NCI-H2227 treated with DMSO at 0.1 percent for 48 hours (cell line): ENCODE measurements at places on chromosomes 4 and X.
A peak's percentile ranks its signal among the peaks of the same experiment; 100 is the strongest.

- DNase-seq: no peak
Measured at GRCh38 chr4:138677212-138677611, 338.4 kb upstream of the NOCT start.

GRCh38 chr4:19756661-19757060 is 495.0 kb upstream of the SLIT2 start:
- DNase-seq: no peak

DNA sequence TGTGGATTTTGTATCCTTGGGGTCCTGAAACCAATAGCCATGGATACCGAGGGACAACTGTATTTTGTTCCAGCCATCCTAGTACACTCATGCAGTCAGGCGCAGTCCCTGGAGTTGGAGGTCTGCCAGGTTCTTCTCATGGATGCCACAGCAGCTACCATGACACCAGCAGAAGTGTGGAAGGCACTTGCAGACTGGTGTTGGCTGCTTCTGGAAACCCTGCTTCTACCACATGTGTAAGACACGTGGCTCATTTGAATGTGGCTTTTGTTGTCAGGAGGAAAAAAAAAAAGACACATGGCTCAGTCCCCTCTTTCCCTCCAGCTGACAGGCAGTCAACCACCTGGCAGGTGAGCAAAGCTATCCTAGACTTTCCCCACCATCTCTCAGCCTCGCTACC is 19.4 kb downstream of the DRD5 start:
- DNase-seq: no peak

GRCh38 chrX:129976441-129976840 is 6.0 kb upstream of the BCORL1 start:
- DNase-seq: no peak

GRCh38 chr4:140150636-140150885 is 3.4 kb downstream of the MAML3 start:
- no peak for DNase-seq

GRCh38 chr4:2651546-2651945 is 104.6 kb downstream of the TNIP2 start:
- DNase-seq: no peak

- no peak for DNase-seq
Measured at GRCh38 chr4:145177906-145178538, 2.4 kb downstream of the OTUD4 start.

- no peak for DNase-seq
Measured at GRCh38 chr4:86544310-86544966, 49.7 kb upstream of the PTPN13 start.

- no peak for DNase-seq
Measured at GRCh38 chrX:4935401-4935800, 1222.0 kb upstream of the PRKX start.

GRCh38 chrX:100449696-100450608 is 39.9 kb upstream of the PCDH19 start:
- DNase-seq: no peak

GRCh38 chr4:149790172-149790907 is 25.3 kb downstream of the IQCM start:
- DNase-seq: no peak

DNA sequence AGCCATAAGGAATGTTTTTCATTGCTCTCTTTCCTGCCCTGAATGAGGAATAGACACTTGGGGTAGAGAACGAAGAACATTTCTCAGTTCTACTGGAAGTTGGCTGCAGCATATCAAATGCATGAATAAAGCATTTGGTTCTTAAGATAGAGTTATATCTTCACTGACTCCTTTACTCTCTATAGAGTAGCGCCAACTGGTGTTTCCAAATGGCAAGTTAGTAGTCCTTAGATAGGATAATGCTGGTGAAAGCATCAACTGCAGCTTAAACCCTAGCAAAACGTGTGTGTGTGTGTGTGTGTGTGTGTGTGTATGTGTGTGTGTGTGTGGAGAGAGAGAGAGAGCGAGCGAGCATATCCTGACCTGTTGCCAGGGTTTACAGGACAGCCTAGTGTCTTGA is 62.2 kb upstream of the FRMPD4 start:
- no peak for DNase-seq

DNA sequence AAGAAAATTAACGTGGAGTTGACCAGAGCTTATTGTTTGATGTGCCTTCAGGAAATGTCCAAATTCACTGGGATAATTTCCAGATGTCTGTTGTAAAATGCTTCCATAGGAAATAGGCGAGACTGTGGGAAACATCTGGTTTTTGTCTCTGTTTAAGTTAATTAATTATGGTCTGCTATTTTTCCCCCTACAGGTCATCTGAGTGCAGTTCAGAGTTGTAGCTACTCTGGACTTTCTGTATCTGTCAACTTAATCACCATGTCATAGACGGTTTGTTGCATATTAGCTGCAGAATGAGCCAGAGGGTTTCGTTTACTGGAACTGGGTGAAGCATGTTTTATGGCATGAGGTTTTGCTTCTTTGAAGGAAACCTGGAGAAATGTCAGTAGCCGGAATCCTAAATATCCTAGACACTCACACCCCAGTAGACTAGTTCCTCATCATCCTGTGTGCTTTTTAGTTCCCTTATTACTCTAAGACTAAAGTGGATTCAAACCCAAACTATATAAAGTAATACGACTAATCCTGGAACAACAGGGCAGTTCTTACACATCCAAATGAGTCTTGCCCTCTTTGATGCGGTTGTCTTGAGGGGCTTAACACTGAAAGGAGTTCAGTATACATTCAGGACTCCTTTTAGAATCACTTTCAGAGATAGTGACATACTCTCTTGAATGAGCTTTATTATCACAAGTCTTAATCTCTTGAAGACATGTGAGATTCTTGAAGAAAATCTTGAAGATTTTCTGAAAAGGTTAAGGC is 62.5 kb downstream of the PPEF1 start:
- no peak for DNase-seq

- no peak for DNase-seq
Measured at GRCh38 chrX:106203315-106203714, 35.2 kb downstream of the PWWP3B start.

- no peak for DNase-seq
Measured at GRCh38 chr4:10288830-10289537, 168.2 kb downstream of the ZNF518B start.

DNA sequence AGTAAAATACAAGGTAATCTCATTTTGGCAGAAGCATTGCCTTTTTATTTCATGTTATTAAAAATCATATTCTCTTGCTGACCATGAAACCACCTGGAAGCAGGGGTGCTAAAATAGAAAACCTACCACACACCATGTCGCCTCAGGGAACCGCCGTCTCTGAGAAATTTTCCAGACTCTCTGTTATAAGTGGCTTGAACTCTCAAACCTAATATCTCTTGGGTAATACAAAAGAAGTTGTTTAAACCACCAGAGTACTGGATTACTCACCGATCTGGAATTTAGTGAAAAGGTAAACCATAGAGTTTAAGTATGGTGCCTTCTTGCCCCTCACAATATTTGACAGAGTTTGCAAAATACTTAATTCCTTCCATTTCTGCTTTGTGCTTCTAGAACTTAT is 27.7 kb downstream of the ENPP6 start:
- DNase-seq: no peak

GRCh38 chr4:100042235-100042634 is 92.2 kb upstream of the H2AZ1 start:
- no peak for DNase-seq

DNA sequence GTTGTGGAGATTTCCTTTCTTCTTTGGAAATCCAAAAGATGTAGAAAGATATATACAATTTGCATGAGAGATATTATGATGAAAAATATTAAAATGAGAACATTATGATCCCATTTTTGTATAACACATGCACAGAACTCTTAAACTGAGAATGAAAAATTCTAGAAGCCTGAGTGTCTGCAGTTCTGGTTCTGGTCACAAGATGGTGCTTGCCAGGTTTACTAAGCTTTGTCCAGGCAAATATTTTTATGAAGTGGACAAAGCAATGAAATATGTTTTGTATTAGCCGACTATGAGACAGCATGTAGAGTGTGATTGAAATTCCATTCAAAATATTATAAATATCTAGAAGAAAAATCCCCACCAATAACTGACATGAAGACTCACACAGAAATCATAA is 2.2 kb downstream of the PWWP3B start:
- no peak for DNase-seq

DNA sequence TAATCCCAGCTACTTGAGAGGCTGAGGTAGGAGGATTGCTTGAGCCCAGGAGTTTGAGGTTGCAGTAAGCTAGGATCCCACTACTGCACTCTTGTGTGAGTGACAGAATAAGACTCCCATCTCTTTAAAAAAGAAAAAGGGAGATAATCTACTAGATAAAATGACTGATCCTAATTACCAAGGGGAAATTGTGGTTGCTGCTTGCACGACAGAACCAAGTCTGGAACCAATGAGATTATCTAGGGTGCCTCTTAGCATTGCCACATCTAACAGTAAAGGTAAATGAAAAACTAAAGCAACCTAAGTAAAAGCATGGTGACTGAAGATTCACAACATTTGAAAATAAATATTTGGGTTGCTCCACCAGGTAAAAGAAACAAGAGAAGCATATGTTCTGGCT is 185.1 kb downstream of the PDHA2 start:
- no peak for DNase-seq

DNA sequence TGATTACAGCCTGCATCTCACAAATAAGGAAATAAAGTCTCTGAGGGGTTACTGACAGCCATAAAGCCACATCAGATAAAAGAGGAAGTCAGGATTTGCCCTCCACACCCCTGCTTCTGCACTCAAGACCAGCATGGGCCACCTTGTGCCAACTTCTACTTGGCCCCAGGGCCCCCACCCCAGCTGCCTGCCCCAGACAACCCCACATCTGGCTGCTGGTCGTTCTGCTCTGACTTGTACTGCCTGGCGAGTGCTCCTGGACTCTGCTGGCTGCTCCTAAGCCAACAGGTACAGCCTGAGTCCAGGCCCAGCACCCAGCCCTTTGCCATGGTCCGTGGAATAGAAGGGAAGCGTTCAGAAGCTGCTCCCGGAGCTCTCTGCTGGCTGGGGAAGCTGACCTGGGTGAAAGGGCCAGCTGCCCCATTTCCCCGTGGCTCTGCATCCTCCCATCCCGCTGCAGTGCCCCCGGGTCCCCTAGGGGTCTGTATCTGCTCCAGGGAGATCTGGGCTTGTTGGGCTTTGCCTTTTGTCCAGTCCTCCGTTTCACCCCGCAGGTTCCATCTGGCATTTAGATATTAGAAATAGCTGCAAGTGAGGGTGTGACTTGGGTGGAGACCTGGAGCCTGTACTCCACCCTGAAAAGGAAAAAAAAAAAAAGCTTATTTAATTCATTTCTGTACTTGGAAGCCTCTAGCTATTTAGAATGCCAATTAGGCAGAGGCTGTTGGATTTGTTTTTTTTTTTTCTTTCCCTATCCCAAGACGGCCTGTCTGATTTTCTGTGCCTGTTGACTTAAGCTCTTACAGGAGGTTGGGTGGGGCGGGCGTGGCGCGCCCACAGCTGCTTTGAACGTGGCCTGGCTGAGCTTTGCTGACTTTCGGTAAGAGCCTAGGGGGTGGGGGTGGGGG is 194.7 kb downstream of the PTTG2 start:
- DNase-seq: no peak

- DNase-seq: no peak
Measured at GRCh38 chrX:109622270-109622669, 2.7 kb downstream of the KCNE5 start.

DNA sequence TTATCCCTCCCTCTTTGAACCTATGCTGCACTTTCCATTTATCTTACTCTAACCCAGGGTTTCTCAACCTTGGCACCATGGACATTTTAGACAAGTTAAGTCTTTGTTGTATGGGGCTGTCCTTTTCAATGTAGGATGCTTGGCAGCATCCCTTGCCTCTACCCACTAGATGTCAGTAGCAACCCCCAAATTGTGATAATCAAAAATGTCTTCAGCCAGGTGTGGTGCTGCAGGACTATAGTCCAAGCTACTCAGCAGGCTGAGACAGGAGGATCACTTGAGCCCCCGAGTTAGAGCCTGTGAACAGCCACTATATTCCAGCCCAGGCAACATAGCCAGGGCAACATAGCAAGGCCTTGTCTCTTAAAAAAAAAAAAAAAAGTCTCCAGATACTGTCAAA is 7.0 kb downstream of the LRCH2 start:
- DNase-seq: peak; percentile 40

DNA sequence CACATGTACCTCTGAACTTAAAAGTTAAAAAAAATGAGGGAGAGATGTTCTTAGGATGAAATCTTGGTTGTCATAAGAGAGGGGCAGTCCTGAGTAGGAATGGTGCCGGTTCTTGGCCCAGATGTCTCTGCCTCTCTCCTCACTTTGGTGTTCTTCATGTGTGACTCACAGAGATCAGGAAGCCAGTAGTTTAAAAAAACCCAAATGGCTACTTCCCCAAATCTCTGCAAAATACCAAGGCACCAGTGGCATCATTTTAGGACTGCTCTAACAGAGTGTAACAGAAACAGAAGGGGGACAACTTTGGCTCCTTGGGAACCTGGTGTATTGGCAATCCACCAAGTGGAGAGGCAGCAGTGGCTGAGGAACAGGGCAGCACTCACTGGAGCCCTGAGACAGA is 116.8 kb downstream of the SCD5 start:
- DNase-seq: no peak

GRCh38 chrX:64885850-64886249 is 90.4 kb downstream of the ZC4H2 start:
- DNase-seq: no peak

DNA sequence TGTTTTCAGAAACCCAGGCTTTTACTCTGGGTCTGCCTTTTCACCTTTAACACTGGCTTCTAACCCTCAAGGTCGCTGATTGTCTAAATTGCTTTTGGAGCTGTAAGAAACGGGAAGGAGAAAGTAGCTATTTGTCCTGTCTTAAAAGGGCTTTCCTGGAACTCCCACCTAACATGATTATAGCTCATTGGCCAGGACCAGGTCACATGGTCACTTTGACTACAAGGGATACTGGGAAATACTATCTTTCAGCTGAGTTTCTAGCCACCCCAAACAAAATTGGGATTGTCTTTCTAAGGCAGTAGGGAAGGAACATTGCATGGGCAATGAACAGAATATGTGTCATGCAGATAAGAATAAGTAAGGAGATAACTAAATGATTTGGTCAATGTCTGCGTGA is 106.7 kb upstream of the ARHGAP24 start:
- DNase-seq: no peak

GRCh38 chr4:170137927-170138326 is 48.2 kb upstream of the AADAT start:
- no peak for DNase-seq

DNA sequence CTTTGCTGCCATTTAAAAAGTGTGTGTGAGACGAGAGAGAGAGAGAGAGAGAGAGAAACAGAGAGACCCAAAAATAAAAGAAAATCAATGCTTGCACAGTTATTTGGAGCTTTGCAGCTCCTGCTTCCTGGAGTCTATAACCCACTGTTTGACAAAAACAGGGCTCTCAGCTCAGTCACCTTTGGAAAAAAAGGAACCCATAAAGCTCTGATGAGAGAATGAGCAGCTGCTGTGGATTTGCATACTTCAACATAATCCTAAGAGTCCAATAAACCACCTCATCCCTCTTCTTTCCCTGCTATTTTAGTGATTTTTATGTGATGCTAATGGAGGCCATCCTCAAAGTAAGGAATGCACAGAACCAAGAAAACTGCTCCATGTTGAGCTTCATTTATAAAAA is 50.3 kb downstream of the USP26 start:
- DNase-seq: no peak

- DNase-seq: no peak
Measured at GRCh38 chr4:48346594-48346993, 5.3 kb downstream of the SLAIN2 start.

- no peak for DNase-seq
Measured at GRCh38 chrX:139758809-139759208, 50.8 kb upstream of the MCF2 start.
